DMS 273 treated with DMSO at 0.1 percent for 48 hours (cell line): ENCODE measurements at places on chromosomes 5 and 9.

DNA sequence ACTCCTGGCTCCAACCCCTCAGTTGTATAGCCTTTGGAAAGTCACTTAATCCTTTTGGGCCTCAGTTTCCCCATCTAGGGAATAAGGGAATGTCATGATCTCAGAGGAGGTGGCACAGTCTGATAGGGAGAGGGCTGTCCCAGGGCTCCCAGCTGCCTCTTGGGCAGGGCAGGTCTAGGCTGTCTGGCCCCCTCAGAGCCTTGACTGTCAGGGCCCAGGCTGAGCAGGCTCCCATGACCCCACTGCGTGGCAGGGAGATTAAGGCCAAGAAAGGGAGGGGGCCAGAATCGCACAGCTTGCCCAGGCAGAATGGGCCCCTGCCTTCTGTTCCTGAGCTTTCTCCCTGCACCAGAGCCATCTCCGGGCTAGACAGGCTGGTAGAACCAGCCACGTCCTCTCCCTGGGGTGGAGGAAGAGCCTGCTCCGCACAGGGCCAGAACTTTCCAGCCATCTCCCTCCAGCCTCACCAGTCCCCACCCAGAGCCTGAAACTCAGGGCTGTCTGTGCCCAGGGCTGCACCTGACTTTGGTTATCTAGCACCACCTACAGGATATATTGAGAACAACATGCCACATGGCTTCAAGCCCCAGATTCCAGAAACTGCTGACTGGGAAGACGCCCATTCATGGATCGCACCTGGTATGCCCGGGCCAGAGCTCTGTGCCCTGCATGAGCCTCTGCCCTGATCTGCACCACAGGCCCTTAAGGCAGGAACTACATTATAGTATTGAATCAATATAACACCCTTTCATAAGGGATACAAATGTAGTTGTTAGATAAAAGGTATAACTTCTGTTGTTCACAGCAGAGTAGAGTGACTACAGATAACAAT lies 32.1 kb downstream of the NAIF1 start:
- peak; percentile 18 for DNase-seq

- no peak for DNase-seq
Observed at GRCh38 chr5:23012842-23013241, 159.7 kb upstream of the CDH12 start.

- no peak for DNase-seq
Observed at GRCh38 chr9:72509053-72509452, 12.4 kb upstream of the TMC1 start.

GRCh38 chr5:148857474-148857873 lies 31.1 kb downstream of the ADRB2 start:
- DNase-seq: no peak

DNA sequence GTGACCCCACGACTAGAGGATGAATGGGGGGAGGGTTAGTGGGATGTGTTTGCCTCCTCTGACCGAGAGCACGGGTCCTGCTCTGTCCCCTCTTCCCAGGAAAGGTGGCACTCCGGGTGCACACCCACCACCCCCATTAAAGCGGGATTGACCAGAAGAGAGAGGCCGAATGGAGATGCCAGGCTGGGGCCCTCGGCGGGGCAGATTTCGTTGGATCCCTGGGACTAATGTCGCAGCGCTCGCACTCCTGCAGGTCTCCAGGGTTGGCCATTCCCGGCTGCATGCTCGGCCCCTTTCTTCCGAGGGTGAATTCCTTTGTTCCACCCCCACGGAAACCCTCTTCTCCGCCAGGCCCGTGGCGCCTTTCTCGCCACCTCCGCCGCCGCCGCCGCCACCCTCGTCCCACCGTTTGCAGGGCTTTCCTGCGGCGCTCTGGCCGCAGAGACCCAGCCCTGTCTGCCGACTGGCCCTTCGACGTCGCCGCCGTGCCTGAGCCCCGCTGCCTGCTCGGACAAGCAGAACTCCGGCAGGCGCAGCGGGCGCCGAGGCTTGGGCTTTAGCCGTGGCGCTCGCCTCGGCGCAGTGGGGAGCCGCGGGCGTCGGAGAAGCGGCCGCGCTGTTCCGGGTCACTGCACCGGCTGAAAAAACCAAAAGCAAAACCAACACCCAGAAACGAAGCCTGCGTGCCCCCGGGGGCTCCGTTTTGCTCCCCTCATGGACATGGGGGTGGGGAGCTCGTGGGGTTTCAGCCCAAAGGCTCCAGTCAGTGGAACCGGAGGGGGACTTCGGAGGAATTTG lies 11.8 kb downstream of the LMX1B start:
- DNase-seq: no peak

DNA sequence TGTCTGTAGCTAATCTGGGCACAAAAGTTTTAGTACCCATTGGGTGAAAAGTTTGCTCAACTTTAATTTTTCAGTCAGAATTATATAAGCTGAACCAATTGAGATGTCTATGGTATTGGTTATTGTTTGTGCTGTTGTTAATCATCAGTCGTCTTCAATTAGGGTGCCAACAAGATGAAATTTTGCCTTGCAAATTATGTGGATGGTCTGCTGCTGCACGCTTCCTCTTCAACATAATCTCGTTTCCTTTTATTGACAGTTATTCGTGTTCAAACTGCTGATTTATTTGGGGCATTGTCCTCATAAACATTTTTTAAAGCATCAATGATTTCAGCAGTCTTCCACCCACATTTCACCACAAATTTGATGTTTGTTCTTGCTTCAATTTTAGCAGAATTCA lies 194.0 kb downstream of the HTR1A start:
- DNase-seq: no peak

DNA sequence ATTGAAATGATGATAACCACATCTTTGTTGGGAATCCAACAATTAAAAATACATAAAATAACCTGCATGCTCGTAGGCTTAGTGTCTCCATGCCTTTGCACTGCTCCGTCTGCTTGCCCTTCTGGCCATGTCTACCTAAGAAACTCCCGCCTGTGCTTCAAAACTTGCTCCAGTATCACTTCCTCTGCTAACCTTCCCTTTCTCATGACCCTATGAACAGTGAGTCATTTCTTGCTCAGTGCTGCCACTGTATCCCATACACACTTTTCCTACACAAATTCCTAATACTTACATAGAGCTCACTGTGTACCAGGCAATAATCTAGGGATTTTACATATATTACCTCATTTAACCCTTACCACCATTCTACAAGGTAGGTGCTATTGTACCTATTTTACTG lies 33.5 kb downstream of the TMEM245 start:
- no peak for DNase-seq

DNA sequence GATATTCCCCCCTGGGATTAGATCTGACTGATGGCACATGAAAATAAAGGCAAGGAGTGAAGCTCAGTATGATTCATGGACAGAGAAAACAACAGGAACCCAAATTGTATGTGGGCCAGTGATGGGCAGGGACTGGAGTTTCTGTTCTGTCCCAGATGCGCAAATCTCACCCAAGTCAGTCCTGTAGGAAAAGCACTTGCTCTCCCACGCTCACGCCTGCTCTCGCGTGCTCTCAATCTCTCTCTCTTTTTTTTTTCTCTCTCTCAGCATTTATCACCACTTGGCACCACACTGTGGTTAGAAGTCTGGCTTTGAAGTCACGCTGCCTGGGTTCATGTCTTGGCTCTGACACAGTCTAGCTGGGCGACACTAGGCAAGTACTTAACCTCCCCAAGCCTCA lies 106.5 kb upstream of the LRRTM2 start:
- DNase-seq: no peak

DNA sequence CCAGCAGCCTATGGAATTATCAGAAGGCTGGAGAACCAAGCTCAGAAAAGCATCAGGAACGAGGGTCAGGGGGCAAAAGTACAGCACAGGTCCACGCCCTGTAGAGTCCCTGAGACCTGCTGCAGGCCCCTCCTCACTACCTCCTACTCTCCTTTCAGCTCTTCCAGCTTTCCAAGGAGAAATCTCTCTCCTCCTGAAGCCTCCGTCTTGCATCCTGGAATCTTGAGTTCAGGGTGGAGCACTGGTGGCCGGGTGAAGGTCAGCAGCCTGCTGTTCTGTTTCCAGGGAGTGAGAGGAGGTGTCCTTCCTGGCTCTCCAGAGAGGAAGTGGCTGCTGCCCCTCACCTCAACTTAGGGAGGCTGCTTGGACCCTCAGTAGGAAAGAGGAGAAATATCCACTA lies 342.3 kb downstream of the ZSWIM6 start:
- no peak for DNase-seq

DNA sequence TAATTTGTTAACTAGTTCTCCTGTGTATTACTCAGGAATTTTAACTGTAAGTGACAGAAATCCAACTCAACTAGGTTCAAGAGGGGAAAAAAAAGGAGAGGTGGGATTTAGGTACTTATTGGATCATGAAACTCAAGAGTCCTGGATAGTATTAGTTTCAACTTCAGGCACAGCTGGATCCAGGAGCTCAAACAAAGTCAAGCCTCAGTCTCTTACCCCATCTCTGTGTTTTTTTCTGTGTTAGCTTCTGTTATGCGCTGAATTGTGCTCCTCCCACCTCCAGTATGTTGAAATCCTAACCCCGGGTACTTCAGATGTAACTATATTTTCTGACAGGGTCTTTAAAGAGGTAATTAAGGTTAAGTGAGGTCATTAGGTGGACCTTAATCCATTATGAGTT lies 53.5 kb downstream of the SMIM23 start:
- no peak for DNase-seq

GRCh38 chr5:16987776-16988175 lies 51.7 kb upstream of the MYO10 start:
- no peak for DNase-seq

GRCh38 chr9:87195306-87195705 lies 248.0 kb upstream of the GAS1 start:
- DNase-seq: no peak

DNA sequence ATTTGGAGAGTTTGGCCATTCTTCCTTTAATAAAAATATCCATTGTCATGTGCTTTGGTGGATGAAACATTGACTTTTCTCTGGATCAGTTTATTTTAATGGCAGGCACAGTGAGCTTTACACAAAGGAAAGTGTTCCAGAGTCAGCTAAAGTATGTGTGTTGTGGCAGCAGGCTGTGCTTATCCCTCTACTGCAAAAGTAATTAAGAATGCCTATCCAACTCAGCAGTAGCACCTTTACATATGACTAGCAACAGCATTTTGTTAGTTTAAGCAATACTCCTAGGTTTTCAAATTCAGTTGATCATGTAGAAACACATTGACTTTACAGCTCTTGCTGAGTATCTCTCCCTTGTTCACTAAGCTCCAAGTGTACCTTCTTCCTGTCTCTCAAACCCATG lies 730.5 kb upstream of the RGMB start:
- no peak for DNase-seq

DNA sequence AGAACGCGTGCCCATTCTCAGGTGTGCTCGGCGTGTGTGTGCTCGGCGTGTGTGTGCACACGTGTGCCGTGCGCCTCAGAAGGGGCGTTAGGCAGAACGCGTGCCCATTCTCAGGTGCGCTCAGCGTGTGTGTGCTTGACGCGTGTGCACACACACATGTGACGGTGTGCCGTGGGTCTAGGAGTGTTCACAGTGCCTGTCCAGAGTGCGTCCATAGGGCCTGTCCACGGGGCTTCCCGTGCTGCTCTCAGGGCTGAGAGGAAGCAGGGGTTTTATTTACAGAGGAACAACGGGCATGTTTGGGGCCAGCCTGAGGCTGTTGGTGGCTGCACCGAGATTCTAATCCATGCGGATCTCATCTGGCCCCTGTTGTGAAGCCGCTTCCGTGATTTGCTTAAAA lies 14.2 kb upstream of the AHRR start:
- no peak for DNase-seq

DNA sequence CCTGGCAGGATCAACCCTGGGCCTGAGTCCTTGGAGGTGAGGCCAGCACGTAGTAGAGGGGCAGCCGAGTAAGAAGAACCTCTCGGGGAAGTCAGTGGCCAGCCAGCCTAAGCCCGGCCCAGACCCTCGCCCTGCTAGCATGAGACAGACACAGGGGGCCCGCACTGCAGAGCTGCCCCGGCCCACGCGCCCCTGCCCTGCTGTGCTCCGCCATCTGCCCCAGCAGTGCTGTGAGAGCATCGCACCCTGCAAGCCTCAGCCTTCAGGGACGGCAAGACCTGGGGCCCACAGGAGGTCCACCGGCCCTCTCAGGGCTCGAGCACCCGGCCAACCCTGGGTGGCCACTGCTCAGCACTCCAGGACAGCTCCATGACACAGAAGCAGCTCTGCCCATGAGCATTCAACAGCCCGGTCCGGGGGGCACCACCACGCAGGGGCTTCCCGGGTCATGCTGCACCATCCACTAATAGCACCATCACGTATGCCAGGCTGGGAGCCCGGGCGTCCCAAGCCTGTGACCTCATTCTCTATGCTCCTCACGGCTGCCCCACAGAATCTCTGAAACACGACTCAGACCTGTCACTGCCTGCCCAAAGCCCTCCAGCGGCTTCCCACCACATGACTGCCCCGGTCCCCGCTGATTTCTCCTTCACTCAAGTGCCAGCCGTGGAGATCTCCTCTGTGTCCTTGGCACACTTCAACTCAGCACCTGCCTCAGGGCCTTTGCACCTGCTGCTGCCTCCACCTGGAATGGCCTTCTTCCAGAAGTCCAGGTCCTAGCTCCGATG lies 38.1 kb downstream of the ADAMTS2 start:
- no peak for DNase-seq

GRCh38 chr5:137760719-137761516 lies 6.8 kb upstream of the HNRNPA0 start:
- no peak for DNase-seq

- no peak for DNase-seq
Observed at GRCh38 chr5:142886211-142886610, 116.0 kb downstream of the ARHGAP26 start.

DNA sequence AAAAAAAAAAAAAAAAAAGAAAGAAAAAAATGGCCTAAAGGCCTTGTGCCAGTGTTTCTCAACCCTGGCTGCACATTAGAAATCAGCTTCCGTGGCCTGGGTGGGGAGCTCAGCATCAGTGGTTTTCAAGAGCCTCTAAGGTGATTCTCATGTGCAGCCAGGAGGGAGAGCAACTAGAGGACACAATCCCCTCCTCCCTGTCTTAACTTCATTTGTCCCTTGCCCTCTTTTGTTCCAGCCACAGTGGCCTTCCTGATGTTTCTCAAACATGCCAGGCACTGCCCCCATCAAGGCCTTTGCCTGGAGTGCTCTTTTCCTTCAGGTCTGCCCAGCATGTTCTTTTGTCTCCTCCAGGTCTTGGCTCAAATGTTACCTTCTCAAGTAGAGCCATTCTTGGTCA lies 42.4 kb downstream of the HOMER1 start:
- no peak for DNase-seq

DNA sequence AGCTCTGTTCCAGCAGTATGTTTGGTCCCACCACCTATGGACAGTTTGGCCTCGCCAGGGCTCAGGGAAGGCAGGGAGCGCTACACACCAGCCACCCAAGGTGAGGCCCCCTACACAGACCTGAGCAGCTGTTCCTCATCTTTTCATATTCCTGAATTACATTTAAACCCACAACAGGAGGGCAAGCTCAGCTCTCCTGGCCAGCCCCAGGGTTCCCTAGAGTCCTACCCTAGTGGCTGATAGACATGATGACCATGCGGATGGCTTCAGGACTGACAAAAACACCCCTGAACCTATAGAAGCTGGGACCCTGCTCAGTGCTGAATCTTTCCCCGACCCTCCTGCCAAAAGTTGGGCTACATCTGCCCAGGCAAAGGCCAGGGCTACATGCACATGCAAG lies 6.7 kb upstream of the FOXE1 start:
- no peak for DNase-seq

GRCh38 chr5:106691701-106692100 lies 979.0 kb downstream of the EFNA5 start:
- no peak for DNase-seq
